ENCODE measurements at places on chromosomes 7 and 10.

DNA sequence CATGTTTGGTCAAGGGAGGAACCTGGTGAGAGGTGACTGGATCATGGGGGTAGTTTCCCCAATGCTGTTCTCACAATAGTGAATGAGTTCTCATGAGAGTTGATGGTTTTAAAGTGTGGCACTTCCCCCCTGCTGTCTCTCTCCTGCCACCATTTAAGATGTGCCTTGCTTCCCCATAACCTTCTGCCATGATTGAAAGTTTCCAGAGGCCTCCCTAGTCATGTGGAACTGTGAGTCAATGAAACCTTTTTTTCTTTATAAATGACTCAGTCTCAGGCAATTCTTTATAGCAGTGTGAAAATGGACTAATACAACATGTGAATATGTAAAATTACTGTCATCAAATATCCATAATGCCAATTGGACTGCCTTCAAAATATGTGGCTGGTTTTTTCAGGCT is 165.5 kb upstream of the TARP start:
- DNase-seq: no peak

DNA sequence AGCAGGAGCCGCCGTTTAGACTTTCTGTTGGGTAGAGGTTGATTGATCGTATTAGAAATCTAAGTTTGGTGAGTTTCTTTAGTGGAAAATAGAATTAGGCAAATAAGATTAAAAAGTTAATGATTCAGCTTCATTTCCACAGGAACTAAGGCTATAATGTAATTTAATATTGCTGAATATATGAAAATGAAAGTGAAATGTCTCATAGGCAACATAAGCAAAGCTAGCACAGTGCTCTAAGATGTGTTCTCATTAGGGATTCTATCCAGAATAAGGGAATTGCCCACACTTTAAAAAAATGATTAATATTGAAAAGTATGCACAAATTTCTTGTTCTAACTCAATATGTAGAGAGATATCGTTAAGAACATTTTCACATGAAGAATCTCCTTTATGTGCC is 47.0 kb downstream of the SRI start:
- DNase-seq: no peak

DNA sequence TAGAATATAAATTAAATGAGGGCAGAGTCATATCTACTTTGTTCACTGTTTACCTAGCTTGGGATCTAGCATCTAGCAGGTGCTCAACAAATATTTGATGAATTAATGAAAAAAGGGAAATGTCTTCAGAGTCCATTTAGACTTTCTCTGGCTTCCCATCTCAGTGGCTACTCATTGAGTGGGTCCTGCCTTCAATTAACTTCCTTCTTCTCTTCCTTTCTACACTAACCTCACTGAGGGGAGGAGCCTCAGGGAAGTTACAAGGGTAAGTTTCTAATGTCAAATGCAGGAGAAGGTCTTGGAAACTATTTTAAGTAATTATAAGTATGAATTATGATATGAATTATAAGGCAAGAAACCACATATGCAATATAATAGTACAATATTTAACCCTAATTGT is 28.2 kb upstream of the MPP7 start:
- DNase-seq: no peak

DNA sequence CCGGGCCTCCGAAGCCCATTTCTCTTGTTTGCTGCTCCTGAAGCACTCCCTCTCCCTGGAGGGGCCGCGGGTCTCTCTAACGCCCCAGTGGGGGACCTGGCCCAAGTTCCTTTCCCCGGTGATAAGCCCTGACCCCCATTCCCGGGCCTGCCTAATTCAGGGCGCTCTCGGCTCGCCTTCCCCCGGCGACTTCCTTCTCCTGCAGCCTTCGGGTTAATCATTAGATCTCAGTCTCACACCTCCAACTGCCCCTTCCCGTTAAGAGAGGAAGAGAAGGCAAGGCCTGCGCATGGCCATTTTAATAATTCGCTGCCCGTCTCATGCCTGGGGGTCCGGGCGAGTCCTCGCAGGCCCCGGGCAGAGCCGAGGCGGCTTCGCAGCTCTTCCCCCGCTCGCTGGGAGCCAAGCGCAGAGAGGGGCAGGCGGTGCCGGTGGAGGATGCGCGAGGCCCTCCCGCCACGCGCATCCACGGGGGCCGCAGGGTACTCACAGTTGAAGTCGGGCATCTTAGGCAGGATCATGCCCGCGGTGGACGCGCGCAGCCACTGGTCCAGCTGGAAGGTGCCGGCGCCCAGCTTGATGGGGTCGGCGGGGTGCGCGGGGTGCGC is 1.2 kb downstream of the MNX1 start:
- no peak for DNase-seq

DNA sequence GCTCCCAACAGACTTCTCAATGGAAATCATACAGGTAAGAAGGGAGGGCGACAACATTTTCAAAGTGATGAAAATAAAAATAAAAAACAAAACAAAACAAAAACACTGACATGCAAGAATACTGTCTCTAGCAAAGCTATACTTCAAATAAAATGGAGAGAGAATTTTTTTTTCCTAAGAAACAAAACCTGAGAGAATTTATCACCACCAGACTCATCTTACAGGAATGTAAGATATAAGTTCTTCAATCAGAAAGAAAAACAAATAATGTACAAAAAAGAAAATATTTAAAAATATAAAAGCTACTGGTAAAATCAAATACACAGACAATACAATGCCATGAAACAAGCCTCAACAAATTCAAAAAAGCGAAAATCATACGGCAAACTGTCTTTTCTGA is 113.2 kb downstream of the NRBF2 start:
- DNase-seq: no peak

GRCh38 chr7:21334906-21335305 is 93.0 kb upstream of the SP4 start:
- DNase-seq: no peak

DNA sequence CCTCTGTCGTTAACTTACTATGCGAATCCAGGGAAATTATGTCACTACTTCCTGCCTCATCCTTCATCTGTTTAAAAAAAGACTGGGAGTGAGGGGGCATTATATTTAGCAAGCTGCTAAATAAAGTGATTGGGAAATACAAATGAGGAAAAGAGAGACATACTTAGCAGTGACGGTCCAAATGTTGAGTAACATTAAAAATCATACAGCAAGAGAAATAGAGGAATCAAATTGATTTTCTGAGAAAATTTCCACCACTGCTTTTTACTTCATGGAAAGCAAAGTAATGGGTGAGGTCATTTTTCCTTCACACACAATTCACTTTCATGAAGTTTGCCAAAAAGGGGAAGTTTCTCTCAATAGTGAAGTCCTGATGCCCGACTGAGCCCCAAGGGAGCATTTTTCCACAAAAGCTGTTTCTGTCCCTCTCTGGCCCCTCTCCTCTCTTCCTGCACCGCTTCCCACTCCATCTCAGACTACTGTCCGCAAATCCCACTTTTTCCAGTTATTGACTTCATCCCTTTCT is 61.9 kb upstream of the ADO start:
- no peak for DNase-seq

GRCh38 chr7:146136357-146136875 is 19.8 kb downstream of the CNTNAP2 start:
- DNase-seq: no peak

- no peak for DNase-seq
These were observed 36.8 kb upstream of the ADAM12 start for GRCh38 chr10:126425032-126425431.

GRCh38 chr10:23116486-23117205 is 21.3 kb downstream of the MSRB2 start:
- DNase-seq: no peak

DNA sequence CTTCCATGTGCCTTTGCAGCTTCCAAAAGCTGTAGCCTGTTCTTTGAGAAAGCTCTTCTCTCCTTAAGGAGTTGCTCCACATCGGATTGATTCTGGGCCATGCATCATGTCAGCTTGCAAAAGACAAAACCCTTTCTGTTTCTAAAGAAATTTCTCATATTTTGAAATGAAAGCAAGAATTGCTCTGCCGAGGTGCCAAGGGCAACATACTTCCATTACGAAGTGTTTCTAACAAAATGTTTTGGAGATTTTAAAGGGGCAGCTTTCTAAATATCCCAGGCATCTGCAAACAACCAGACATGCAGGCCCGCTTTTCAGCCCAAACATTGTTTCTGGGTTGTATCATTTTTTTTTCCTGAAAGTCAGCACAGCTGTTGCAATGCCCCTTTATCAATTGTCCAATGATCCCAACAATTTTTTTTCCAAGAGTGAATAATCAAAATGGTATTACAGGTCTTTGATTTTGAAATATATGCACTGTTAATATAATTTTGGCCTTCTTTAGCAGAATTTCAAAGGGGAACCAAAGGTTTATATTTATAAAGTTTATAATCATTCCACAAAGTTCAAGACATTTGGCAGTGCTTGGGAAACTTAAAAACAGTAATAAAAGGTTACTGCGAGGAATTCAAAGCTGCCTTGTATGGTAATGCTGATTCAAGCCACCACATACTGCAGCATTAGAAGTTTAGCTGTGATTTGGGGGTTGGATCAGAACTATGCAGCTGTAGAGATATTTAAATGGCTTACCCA is 61.0 kb downstream of the TES start:
- DNase-seq: no peak

- no peak for DNase-seq
These were observed 120.8 kb downstream of the DNAJB6 start for GRCh38 chr7:157457355-157458253.

GRCh38 chr7:139777133-139777891 is 486 bp downstream of the HIPK2 start:
- DNase-seq: peak; percentile 68

GRCh38 chr7:73718905-73719805 is at the start of gene STX1A:
Gene STX1A, minus strand, starts transcription at chr7:73719669. Its CDS starts 38 bp downstream, at chr7:73719631.
- peak; percentile 97 for DNase-seq

GRCh38 chr7:53218730-53219504 is 183.5 kb downstream of the POM121L12 start:
- no peak for DNase-seq

- DNase-seq: no peak
These were observed 48.5 kb downstream of the ARL4A start for GRCh38 chr7:12735923-12736322.

DNA sequence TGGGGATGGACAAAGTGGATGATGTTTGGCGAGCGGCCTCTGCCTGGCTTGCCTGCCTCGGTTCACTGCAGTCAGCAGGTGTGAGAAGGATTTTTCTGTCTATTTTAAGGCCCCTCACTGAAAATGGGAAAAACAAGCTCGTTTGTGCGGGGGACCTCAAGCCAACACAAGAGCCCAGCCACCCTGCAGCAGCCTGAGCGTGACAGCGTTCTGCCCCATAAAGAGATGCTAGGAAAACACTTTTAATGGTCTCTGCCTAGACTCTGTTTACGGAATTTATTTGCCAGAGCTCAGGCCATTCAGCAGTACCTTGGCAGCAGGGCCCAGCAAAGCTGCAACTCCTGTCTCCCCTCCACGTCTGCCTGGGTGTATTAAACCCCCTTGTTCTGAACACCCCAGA is 131.7 kb downstream of the GRK5 start:
- no peak for DNase-seq

GRCh38 chr10:114472877-114473253 is 68.6 kb upstream of the AFAP1L2 start:
- no peak for DNase-seq

GRCh38 chr7:103632972-103633371 is 187.0 kb upstream of the SLC26A5 start:
- no peak for DNase-seq

GRCh38 chr7:155460926-155461613 is 3.1 kb downstream of the EN2 start:
- DNase-seq: no peak

DNA sequence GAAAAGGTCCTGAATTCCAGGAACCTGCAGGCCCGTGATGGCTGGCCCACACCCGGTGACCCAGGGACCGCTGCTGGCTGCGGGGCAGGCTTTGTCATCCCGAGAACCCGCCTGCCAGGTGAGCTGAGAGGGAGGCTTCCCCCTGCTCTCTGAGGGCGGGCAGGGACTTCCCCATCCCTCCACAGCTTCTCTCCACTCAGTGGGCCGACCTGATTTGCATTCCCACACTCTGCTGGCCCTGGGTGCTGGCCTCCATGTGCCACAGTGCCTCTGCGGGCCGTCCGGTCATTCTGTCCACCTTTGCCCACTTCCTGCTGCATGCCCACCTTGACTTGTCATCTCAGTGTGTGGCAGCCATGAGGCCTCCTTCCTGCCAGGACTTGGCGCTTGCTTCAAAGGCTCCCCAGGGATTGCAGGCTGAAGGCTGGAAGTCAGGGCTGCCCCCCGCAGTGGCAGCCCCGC is 35.3 kb downstream of the PALD1 start:
- DNase-seq: peak; percentile 92

DNA sequence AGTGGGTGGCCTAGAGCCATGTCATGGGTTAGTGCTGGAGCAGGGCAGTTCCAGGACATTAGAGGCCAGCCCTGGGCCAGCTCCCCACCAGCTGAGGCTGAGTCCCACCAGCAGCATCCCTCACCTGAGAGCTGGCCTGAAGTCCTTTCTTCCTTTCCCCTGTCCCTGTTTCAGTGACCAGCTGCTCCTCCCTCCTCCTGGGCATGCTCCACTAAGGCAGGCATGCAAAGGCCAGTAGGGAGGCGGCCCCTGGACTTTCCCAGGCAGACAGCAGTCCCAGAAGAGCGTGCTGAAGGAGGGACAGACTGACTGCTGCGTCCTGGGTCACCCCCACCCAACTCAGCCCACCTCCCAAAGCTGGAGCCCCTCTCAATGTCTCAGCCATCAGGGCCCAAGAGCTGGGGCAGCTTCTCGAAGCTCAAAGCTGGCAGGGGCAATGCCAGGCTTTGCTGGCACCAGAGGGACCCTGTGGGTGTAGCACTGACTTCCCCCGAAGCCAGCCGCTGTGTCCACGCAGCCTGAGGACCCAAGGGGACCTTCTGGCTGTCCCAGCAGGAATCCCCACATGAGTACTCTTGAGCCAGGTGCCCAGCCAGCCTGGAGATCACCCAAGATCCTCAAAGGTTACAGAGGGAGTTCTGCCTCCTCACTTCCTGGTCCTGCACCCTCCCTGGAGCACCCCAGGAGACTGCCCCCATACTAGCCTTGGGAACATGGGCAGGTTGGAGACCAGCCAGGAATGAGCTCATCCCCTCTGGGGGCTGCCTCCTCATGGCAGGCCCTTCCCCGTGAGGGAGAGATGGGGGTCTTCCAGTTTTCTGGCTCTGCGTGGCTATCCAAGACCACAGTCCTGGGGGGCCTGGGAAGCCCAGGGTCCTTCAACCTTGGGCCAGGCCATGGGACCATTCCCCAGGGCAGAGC is 35.2 kb upstream of the RET start:
- no peak for DNase-seq

DNA sequence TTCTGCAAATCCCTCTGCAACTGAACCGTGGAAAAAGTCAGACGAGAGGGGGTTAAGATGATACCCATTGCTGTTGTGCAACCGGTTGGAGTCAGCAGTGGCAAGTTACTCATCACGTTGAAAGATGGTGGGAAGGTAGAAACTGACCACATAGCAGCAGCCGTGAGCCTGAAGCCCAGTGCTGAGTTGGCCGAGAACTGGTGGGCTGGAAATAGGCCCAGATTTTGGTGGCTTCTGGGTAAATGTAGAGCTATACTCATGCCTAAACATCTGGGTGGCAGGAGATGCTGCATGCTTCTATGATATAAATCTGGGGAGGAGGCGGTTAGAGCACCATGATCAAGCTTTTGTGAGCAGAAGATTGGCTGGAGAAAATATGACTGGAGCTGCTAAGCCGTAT is 78.6 kb downstream of the ARL5B start:
- DNase-seq: no peak

All from GM13976 (cell line).